Panc1 (cell line): ENCODE measurements at places on chromosomes 13 and 19. TPM values are rescaled to one million over a fixed set of nuclear protein-coding genes. Genes with fewer than 3 reads are reported as not detected.

SCGB2B2 gene
- 0.59 TPM for total RNA-seq

DIAPH3 gene
- total RNA-seq: 15.4 TPM

OR7D2 gene
- total RNA-seq: not detected

DNA sequence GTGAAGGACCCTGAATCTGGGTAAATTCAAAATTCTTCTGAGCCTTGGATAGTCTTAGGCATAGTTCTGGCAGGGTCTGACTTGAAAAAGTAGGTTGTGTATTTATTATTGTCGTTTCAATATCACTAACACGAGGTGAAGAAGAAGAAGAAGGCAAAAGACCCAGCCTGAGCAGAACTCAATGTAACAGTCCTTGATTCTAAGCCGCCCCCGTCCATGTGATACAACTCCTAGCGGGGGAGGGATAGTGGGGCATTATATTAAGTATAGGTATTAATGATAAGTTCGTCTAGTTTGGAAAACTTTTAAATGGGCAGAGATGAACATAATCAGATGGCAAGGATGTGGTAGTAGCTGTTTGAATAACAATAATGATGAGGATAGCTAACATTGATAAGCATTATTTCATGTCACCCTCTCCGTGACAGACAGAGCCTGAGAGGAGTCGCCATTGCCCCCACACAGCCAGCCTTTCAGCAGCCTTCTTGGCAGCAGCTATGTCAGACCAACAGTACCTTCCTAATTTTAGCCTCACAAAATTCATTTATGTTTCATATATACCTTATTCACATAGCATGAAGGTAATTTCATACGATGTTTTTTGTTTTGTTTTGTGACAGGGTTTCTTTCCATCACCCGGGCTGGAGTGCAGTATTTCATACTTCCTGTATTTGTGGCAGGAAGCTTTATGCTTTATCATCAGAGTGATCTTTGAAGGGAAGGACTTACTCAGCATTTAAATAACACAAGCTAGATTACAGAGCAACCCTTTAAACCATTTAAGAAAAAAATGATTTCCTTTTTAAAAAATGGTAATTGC lies 64.4 kb upstream of the NPAS1 start:
- no peak for DNase-seq

DNA sequence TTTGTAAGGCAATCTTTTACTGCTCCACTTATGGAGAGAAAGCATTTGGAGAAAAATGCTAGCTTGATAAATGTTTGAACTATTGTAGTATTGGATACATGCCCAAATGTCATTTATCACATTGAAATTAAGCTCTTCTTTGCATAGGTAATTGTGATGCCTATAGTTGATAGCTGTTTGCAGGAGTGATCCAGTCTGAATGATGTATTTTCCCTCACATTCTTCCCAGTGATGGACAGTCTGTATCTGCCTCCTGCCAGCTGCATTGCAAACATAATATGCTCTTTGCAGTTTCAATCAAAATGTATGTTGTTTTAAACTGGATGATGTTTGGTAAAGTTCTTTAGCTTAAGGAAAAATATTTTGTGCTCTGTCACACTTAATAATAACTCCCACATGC lies 89.8 kb downstream of the EDNRB start:
- no peak for DNase-seq

DNA sequence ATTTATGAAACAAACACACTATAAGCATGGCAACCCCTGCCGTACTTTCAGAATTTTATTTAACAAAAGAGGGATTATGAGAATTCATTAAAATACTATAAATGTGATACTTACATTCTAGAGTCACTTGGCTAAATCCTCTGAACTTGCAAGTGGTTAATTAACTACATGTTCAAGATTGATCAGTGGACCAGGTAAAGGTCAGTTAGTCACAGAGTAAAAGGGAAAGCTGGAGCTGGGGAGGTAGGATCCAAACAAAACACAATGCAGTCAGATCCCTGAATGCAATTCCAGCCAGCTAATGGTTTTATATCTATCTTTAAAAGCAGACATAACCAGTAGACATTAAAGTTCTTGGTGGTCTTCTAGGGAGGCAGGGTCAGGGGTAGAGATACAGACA lies 270.5 kb downstream of the DIAPH3 start:
- DNase-seq: no peak
